Stromal cell of bone marrow (primary cell): ENCODE measurements at places on chromosomes 6 and 20.
A peak's percentile ranks its signal among the peaks of the same experiment; 100 is the strongest.

DNA sequence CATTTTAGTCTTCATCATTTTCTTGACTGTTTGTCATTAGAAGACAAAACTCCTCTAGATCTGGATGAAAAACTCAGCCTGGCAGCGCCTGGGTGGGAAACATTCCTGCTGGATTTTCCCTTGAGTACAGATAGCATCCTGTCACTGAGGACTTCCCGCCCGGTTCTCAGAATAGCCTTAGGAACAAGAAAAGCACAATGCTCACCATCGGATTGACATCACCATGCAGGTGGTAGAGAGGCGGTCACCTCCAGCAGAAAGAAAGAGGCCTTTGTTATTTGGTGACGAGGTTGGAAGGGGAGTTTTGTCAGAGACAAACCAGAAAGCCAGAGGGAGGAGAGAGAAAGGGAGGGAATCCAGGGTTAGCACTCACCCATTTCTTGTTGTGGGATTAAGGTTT lies 39.8 kb downstream of the KIF25 start:
- no peak for DNase-seq

GRCh38 chr20:56429502-56429901 lies 17.4 kb downstream of the CASS4 start:
- DNase-seq = no peak

- DNase-seq = no peak
Measured at GRCh38 chr6:169622618-169623017, 79.2 kb downstream of the WDR27 start.

- DNase-seq = no peak
Measured at GRCh38 chr6:12749531-12750379, 33.2 kb downstream of the PHACTR1 start.

- DNase-seq = peak; percentile 98
Measured at GRCh38 chr6:57313711-57314471, 3.5 kb upstream of the PRIM2 start.

GRCh38 chr6:37525460-37526357 lies 26.0 kb upstream of the CCDC167 start:
- DNase-seq = no peak

GRCh38 chr6:107629548-107630129 lies 139.7 kb downstream of the SOBP start:
- no peak for DNase-seq
